Ovary (tissue), 10 donors: ENCODE measurements at places on chromosomes 7 and 10. TPM values are rescaled to one million over a fixed set of nuclear protein-coding genes. Genes with fewer than 3 reads are reported as not detected.

ANXA11 gene
- total RNA-seq: 159 TPM

MSS51 gene
- total RNA-seq: 3.5 TPM

OPN4 gene
- not detected for total RNA-seq

SPDYE2B gene
- total RNA-seq: not detected

CRPPA gene
- total RNA-seq: 3.8 TPM

JCAD gene
- 18.5 TPM for total RNA-seq

TAC1 gene
- not detected for total RNA-seq

PAX4 gene
- total RNA-seq: not detected

GNAT3 gene
- total RNA-seq: not detected

OR2A42 gene
- 0.25 TPM for total RNA-seq

CYP3A5 gene
- total RNA-seq: 2.9 TPM

TRIM50 gene
- 0.24 TPM for total RNA-seq

DNA sequence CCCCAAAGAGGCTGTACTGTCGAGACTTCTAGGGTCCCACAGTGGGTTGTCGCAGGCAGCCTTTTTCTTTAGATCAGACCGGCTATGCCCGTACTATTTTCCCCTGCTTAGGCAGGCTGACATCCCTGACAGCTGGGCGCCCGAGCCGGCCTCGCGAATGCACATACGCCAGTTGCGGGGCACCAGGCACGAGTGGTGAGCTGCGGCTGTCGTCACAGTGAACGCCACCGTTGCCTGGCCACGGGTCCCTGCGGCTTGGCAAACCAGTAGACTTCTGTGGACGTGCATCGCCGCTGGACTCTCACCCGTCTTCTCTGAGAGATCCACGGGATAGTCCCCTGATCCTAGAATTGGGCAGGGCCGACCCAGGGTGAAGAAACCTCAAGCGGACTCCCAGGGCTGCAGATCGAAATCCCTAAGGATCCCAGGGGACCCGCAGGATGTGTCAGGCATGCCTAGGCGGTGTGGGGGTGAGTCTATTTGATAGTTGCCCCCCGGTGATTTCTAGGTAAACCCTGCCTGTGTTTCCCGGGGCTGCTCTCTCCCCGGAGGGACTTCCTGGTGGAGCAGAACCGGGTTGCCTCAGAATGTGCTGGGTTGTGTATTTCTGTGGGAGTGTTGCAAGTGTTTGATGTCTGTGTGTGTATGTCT lies 33.0 kb upstream of the ZNF273 start:
- DNase-seq: no peak
- no peaks in the 10 kb centered on the region for H3K27me3 ChIP-seq
- no peak overlapping the region for H3K27ac ChIP-seq
- no peaks in the 10 kb centered on the region for H3K4me1 ChIP-seq

DNA sequence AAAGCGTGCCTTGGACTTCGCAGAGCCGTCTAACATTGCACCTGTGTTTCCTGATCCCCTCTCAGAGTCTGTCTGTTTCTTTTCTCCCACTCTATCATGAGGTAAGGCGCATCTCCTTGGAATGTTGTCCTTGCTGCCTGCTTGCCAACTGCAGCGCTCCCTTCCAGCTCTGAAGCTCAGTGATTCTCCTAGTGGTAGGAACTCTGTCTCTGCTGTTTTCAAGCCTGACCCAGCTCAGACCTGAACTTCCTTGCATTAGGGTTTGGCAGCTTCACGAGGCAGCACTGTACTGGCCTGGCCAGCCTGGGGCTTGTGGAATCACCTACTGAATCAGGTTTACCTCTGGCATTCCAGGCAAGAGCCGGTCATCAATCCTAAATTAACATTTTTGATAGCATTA lies 123.9 kb downstream of the CREB5 start:
- peaks cover 3% of the 10 kb centered on the region for H3K4me1 ChIP-seq
- no peaks in the 10 kb centered on the region for H3K36me3 ChIP-seq
- H3K4me3 ChIP-seq: no peak overlapping the region
- H3K27me3 ChIP-seq: no peaks in the 10 kb centered on the region

- H3K4me1 ChIP-seq: no peaks in the 10 kb centered on the region
- no peak overlapping the region for H3K4me3 ChIP-seq
- no peaks in the 10 kb centered on the region for H3K36me3 ChIP-seq
- no peak for DNase-seq
Measured at GRCh38 chr7:154568346-154568745, 434.6 kb downstream of the PAXIP1 start.

DNA sequence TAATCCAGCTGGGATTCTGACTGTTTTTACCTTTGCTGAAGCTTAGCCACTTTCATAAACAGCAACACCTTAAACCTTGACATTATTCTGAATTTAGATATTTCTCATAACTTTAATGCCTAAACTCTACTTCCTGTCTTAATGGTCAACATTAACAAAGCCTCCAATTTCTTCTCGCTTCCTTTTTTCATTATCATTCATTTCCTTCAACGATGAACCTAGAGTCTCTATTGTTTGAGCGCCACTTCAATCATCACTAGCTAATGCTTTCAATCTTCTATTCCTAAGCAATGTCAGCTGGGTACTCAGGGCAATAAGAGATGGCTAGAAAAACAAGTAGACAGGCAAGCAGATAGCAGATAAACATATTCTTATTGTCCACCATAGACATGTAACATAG lies 96.6 kb upstream of the TMEM196 start:
- H3K27me3 ChIP-seq: no peaks in the 10 kb centered on the region
- no peak overlapping the region for H3K4me3 ChIP-seq
- no peak overlapping the region for H3K27ac ChIP-seq
- DNase-seq: no peak
- H3K36me3 ChIP-seq: no peaks in the 10 kb centered on the region

DNA sequence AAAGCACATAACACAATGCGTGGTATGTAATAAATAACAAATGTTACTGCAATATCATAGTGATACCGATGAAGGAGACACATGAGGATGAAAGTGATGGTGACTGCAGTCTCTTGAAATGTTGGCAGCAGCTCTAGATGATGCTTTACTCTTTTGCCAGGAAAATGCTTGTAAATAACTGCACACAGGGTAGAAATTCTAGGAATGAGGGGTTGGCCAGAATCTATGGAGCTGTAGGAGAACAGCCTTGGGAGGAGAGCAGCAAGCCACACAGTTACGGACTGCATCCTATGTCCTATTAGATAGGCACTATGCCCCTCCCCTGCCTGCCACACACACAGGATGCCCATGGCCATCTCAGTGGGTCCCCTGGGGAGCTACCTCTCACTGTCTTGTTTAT lies 97.6 kb upstream of the GSDME start:
- no peak overlapping the region for H3K4me3 ChIP-seq
- DNase-seq: no peak
- H3K27me3 ChIP-seq: no peaks in the 10 kb centered on the region
- H3K4me1 ChIP-seq: no peaks in the 10 kb centered on the region

DNA sequence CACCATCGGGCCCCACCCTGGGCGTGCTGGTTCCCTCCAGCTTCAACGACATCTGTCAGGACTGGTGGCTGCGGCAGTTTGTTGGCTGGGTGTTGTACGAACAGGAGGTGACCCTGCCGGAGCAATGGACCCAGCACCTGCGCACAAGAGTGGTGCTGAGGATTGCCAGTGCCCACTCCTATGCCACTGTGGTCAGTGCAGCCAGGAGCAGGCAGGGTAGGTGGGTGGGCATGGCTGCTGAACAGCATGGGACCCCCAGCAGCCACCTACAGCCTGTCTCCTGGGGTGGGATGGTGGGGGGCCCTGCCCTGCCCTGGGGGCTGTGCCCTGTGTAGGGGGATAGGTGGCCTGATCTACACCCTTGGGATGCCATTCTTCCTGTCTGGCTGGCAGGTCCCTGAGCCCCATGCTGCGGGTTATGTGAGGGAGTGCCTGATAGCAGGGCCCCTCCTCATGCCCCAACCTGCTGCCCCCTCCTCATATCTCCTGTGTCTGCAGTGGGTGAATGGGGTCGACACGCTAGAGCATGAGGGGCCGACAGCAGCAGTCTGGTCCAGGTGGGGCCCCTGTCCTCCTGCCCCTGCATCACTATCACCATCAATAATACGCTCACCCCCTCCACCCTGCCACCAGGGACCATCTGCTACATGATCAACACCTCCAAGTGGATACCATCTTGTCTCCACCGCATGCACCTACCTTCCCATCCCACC lies 56.9 kb downstream of the ZNF727 start:
- no peak overlapping the region for H3K4me3 ChIP-seq
- no peaks in the 10 kb centered on the region for H3K4me1 ChIP-seq
- H3K27ac ChIP-seq: no peak overlapping the region

DNA sequence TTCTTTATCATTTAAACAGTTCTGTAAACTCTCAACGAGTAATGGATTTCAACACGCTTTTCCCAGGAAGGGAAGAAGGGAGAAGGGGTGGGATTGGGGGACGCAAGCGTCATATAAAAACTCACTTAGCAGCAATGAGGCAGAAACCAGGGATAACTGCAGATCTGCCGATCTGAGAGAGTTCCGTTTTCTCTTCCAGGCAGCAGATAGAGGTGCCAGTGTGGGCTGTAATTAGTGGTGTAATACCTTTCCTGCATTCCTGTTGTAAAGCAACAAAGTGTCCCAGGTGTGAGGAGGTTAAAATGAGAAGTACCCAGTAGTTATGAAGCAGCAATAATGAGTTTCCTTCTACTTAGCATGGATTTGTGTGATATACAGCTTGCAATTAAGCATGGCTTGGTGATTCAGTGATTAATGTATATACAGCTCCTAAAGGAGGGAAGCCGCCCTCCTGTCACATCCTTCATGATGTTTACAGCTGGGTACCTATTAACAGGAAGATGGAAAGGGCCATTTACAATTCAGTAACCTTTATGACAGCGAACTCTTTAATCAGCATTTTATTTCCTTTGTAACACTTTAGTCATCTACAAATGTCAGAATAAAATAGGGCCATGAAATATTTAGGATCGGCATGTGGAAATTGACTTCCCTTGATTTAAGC lies 271.9 kb downstream of the LRMDA start:
- no peaks in the 10 kb centered on the region for H3K27me3 ChIP-seq
- no peak overlapping the region for H3K27ac ChIP-seq
- DNase-seq: no peak
- H3K4me3 ChIP-seq: no peak overlapping the region
- no peaks in the 10 kb centered on the region for H3K4me1 ChIP-seq

DNA sequence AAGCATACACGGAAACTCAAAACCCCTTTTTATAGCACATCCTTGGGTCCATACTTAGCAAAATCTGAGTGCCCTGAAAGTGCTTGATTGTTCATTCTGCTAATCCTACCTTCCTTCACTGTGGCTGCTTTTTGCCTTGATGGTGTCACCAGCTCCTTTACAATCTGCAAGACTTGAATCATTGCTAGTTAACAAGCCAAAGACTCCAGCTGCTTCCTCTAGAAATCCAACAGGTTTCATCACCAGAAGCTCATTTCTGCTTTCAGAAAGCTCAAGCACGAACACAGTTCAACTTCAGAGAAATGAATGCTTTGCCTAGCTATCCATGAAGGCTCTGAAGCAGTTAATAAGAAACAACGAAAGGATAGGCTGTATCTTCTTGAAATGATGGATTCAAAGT lies 38.0 kb downstream of the USP6NL start:
- H3K27me3 ChIP-seq: no peaks in the 10 kb centered on the region
- no peak for DNase-seq
- H3K4me1 ChIP-seq: no peaks in the 10 kb centered on the region
- no peaks in the 10 kb centered on the region for H3K36me3 ChIP-seq
- no peak overlapping the region for H3K4me3 ChIP-seq

DNA sequence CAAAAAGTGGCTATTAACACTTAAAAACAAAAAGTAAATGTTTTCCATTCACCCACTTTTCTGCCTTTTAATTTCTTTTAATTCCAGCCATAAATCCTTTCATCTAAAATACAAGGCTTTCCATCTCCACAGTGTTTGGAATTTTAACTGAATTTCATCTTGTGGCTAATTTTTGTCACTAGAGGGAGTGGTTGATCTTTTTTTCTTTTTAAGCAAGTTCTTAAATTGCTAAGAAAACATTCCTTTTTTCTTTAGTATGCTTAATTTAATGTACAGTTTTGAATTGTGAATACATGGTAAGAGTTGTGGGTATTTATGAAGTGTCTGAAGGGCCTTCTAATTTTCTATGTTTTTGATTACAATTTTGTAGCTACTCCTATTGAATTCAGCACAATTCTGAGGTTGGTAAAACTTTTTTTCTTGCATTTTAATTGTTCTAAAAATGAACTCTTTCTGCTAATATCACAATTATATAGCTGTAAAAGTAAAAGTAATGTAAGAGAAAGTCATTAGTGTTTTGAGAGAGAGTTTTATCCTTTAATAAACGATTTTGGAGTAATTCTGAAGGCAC lies 54.9 kb upstream of the ANK3 start:
- H3K4me3 ChIP-seq: no peak overlapping the region
- no peak overlapping the region for H3K27ac ChIP-seq
- H3K36me3 ChIP-seq: no peaks in the 10 kb centered on the region
- H3K4me1 ChIP-seq: no peaks in the 10 kb centered on the region

DNA sequence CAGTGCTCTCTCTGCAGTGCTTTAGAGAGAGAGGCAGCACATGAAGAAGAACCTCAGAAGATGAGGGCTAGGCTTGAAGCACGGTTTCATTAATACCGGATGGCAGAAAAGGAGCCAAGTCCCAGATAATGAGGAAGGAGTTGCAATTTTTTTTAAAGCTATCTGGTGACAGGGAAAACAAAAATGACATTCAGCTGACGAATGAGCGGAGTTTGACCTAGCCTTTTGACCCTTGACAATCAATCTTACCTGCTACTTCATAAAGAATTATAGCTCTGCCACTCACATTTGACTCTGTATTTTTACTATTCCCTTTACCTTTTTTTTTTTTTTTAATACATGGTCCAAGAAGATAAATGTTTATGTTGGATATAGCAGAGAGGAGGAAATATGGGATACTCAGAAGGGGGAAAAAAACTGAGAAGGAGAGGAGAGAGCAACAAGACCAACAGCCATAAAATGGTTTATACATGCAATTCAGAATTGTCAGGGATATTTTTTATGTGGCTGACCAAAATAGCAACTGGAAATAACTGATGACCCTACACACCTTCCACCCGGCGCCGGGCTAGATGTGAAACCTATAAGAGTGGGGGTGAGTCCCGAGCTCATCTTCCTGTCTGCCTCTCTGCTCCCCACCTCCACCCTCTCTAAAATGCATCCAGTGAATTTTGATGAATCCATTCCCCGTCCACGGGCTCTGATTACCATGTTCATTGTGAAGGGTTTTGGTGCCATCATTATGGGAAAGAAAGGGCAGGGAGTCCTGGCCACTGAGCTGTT lies 274.4 kb upstream of the YAE1 start:
- H3K4me1 ChIP-seq: no peaks in the 10 kb centered on the region
- H3K27ac ChIP-seq: no peak overlapping the region
- DNase-seq: no peak
- H3K36me3 ChIP-seq: no peaks in the 10 kb centered on the region
- no peak overlapping the region for H3K4me3 ChIP-seq

DNA sequence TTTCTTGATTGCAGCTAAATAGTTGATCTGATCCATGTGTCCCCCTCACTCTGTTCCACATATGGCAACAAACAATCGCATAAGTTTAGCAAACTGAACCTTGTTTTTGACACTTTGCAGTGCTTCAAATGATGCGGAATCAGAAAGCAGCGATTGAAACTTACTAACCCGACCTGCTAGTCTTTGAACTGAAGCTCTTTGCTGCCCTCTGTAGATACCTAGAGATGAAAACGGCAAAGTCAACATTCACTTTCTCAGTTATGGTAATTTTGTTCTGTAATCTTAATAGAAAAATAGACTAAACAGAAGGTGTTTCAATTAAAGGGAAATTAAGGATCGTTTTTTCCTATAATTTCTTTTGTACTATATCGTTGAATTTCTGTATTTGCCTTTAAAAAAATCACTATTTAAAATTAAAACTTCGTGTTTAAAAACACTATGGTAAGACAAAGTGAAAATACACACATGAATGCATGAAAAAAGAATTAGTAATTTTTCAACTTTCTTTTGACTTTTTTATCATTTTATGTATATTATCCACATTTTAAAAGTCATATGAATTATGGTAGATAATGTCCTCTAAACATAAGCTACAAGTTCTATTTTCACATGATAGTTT lies 276.5 kb downstream of the MAGI2 start:
- H3K4me1 ChIP-seq: no peaks in the 10 kb centered on the region
- no peak overlapping the region for H3K27ac ChIP-seq
- H3K4me3 ChIP-seq: no peak overlapping the region
- H3K36me3 ChIP-seq: no peaks in the 10 kb centered on the region
- H3K27me3 ChIP-seq: no peaks in the 10 kb centered on the region
